Stimulated activated naive CD4-positive, alpha-beta T cell treated with Interleukin-2 at 50 U/mL for 16 hours (primary cell): ENCODE measurements at places on chromosomes 12 and 14.

DNA sequence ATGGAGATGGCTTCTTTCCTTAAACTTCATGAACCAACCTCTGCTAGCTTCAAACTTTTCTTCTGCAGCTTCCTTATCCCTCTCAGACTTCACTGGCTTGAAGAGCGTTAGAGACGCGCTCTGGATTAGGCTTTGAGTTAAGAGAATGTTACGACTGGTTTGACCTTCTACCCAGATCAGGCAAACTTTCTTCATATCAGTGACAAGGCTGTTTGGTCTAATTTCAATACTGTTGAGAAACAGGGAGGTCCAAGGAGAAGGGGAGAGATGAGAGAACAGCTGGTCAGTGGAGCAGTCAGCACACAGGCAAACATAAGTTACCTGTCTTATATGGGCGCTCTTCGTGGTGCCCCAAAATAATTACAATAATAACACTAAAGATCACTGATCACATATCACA is 14.9 kb downstream of the SCAF11 start:
- DNase-seq: no peak

DNA sequence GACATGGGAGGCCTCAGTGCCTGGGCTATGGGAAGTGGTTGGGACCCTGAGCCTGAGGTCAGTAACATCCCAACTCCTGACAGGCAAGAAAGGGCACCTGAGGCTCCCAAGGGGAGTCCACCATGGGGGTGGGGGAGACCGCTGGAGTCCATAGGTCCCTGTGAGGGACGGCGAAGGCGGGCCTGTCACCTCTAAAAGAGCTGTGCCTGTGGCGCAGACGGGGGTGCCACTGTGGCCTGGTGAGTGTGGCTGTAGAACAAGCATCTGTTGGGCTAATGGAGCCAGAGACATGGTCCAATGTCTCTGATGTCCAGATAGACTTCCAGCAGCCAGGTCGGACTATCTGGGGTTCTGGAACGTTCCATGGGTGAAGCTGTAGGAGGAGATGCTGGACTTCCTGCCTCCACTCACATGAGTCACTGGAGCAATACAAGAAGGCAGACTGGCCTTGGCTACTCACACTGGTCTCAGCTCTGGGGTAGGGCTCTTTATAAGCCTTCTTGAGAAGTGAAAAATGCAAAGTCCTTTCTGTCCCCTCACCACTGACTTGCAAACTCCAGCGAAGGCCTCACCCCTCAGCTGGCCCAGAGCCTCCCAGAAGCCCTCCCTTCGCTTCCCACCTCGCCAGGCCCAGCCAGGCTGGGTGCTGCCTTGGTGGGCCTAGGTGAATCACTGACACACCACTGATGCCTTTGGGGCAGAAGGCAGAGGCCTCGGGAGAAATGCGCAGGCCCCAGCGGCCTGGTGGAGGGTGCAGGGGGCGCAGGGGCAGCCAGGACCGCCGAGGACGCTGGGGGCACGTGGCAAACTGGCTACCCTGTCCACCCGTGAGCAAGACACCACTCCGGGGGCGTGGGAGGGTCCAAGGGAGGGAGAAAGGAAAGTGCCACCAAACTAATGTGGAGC is 1.1 kb upstream of the TRAF3 start:
- no peak for DNase-seq

DNA sequence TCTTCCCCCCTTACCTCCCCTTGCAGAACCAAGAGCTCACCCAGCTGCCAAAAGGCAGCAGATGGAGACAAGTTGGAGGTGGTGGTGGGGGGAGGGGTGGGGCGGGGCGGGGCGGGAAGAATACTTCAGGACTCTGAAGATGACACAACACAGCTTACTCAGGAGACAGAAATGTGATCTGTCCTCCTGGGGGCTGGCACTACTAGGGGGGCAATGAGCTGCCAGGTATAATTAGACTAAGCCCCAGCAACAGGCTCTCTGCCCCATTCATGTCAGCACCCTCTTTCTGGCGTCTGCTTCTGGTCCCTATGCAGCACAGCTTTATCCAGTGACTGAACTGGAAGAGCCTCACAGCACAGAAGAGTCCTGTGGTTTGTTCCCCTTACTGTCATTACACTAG is 407.0 kb downstream of the MED13L start:
- DNase-seq: no peak

GRCh38 chr12:132450418-132451171 is 39.4 kb upstream of the FBRSL1 start:
- DNase-seq: no peak

DNA sequence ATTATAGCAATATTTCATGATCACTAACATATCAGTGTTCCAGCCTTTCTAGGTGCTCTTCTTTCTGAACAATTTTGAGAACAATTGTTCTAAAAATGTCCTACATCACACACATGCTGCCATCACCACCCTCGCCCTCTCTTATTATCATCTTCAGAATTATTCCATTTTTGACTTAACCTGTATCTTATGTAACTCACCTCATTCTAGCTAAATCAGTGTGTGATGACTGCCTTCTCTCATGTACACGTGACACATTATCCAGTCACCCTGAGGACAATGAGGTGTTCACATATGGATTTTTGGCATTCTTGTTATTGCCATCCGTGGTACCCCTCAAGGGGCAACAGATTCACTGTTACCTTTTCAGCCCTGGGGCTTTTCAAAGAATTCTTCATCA is 87.3 kb downstream of the RFX4 start:
- DNase-seq: no peak

- DNase-seq: no peak
Measured at GRCh38 chr12:100221523-100221922, 20.9 kb downstream of the ACTR6 start.

DNA sequence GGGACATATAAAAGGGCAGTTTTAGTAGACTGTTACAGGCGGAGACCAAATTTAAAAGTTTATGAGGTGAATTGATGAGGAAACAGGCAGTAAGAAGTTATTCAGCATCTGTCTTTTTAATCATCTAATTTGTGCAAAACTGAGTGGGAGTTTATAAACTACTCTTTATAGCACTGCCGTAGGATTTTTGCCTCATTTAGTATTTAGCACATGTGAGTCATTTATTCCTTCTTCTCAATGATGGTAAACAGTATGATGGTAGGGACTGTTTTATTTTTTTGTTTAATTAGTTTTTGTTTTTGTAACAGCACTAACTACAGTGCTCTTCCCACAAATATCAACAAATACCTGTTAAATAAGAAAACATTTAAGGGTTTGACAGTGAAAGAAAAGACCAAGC is 20.6 kb downstream of the TOGARAM1 start:
- no peak for DNase-seq
